ENCODE measurements at places on chromosomes 7 and 10. TPM values are rescaled to one million over a fixed set of nuclear protein-coding genes. Genes with fewer than 3 reads are reported as not detected.

- H3K27ac ChIP-seq: no peak overlapping the region
- H3K4me1 ChIP-seq: no peaks in the 10 kb centered on the region
- DNase-seq: no peak
- H3K27me3 ChIP-seq: no peaks in the 10 kb centered on the region
- H3K36me3 ChIP-seq: no peaks in the 10 kb centered on the region
- H3K4me3 ChIP-seq: no peak overlapping the region
Observed at GRCh38 chr7:122758501-122758900, 55.8 kb upstream of the RNF148 start.

GRCh38 chr7:117157241-117158209 is 165.3 kb downstream of the WNT2 start:
- H3K27me3 ChIP-seq: no peaks in the 10 kb centered on the region
- no peaks in the 10 kb centered on the region for H3K36me3 ChIP-seq
- no peak for DNase-seq
- H3K4me1 ChIP-seq: no peaks in the 10 kb centered on the region

GRCh38 chr10:100036850-100037249 is 27.1 kb upstream of the DNMBP start:
- H3K36me3 ChIP-seq: no peaks in the 10 kb centered on the region
- H3K27me3 ChIP-seq: no peaks in the 10 kb centered on the region
- no peak overlapping the region for H3K27ac ChIP-seq
- no peak overlapping the region for H3K4me3 ChIP-seq
- DNase-seq: no peak
- H3K4me1 ChIP-seq: peaks cover 14% of the 10 kb centered on the region

- no peak overlapping the region for H3K4me3 ChIP-seq
- H3K36me3 ChIP-seq: no peaks in the 10 kb centered on the region
- H3K27ac ChIP-seq: no peak overlapping the region
- no peaks in the 10 kb centered on the region for H3K27me3 ChIP-seq
- DNase-seq: no peak
- no peaks in the 10 kb centered on the region for H3K4me1 ChIP-seq
Observed at GRCh38 chr10:57664815-57665214, 602.9 kb downstream of the IPMK start.

- H3K27ac ChIP-seq: no peak overlapping the region
- no peaks in the 10 kb centered on the region for H3K27me3 ChIP-seq
- H3K4me3 ChIP-seq: no peak overlapping the region
Observed at GRCh38 chr7:4751398-4751947, 23.9 kb upstream of the AP5Z1 start.

KLF14 gene
- not detected for total RNA-seq

PPP1R3C gene
- total RNA-seq: not detected

FKBP6 gene
- total RNA-seq: not detected

All from Karpas-422 (cell line).